NCI-H187 (cell line): ENCODE measurements at places on chromosomes 3 and 15.

DNA sequence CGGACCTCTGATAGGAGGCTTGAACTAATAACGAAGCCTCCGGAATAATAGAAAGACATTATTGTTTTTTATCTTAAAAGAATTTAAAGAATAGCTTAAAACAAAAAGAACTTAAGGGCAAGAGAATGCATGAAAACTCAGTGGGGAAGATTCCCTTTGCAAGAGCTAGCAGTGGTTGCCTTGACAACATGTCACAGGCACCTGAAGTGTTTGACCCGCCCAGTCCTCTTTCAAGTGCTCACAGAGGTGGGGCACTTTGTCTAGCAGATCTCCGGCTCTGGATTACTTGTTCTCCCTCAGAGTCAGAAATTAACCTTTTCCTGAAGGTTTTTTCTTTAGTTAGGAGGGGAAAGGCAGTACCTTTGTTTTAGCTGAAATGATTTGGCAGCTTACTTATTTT, 37.8 kb downstream of the LARS2 start:
- peak; percentile 19 for DNase-seq

GRCh38 chr3:180912304-180913296, at the start of gene FXR1:
FXR1 (plus strand) TSS chr3:180912670; CDS start chr3:180912686, 16 bp downstream.
- DNase-seq, result peak; percentile 73

DNA sequence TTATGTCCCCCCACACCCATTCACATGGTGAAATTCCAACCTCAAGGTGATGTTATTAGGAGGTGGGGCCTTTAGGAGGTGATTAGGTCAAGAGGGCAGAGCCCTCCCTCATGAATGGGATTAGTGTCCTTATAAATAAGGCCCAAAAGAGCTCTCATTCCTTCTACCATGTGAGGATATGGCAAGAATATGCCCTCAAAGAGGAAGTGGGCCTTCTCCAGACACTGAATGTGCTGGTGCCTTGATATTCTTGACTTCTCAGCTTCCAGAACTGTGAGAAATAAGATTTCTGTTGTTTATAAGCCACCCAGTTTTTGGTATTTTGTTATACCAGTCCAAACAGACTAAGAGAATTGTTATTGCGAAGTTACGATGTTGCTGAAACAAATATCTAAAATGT, 94.4 kb downstream of the ANKRD28 start:
- no peak for DNase-seq

- DNase-seq, result no peak
Observed at GRCh38 chr15:74275957-74276356, 39.8 kb downstream of the CCDC33 start.

GRCh38 chr3:44445786-44446185, 31.7 kb downstream of the ZNF445 start:
- no peak for DNase-seq

- no peak for DNase-seq
Observed at GRCh38 chr3:49461443-49462171, 8.5 kb upstream of the DAG1 start.

DNA sequence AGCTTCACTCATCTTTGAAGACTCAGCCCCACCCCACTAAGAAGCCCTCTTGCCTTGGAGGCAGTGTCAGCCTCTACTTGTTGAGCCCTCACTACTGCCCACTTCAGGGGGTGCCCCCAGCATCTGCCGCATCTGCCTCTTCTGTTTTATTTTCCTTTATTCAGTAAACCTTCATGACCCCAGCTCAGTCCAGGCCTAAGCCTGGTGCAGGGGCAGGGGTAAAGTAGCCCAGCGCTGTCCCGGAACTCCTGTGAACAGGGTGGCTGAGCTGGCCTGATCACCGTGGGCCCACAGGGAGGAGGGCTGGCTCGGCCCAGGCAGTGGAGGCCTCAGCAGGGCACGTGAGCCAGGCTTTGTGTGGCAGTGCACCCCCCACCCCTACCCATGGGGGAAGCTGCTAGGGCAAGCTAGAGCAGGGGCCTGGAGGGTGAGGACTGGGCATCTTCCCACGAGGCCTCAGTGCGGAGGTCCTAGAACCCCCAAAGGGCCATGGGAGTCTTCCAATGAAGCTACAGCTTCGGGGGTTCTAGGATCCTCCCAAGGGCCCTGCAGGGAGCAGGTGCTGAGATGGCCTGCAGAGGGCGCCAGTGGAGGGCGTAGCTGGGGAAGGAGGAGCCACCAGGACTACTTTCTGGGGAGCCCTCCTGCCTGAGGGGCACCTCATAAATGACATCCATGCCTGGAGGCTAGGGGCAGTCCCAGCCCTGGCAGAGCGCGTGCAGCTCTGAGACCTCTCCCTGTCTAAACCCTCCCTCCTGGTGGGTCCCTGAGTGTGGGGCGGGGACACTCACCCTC, 36.0 kb downstream of the TSPAN3 start:
- no peak for DNase-seq

- no peak for DNase-seq
Observed at GRCh38 chr15:71124937-71125790, 9.9 kb downstream of the THSD4 start.

GRCh38 chr3:17656264-17656663, 86.2 kb downstream of the TBC1D5 start:
- no peak for DNase-seq

DNA sequence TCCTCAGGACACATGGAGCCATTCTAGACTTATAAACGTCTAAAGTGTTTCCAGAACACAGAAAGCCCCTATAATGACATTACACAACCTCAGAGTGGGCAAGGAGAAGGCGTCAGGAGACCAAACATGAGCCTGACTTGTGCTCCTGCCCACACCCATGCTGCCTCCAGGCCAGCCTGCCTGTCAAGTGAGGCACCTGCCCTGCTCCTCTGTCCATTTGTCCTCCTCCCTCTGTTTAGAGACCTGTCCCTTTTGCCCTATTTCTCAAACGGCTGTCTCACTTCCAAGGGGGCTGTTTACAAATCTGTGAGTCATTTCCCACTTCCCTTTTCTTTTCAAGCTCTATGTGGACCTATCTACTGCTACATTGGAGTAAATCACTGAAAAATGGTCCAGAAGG, 21.0 kb downstream of the ZDHHC3 start:
- DNase-seq, result no peak

DNA sequence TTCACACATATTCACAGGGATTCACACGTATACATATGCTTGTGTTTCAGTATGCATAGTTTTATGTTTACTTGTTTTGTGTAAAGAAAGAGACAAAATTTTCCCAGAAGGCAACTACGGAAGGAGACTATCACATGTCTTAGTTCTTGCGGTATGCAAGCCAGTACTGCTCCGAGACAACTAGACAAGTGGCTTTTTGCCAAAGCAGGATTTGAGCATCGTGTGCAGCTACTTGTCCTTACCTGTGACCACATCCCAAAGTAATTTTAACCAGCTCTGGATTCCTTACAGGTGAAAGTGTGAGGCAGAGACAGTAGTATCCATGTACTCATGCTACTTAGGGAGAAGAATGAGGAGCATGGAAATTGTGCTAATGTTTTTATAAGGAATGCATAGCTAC, 591.4 kb upstream of the NR2F2 start:
- DNase-seq, result no peak

- no peak for DNase-seq
Observed at GRCh38 chr15:40766194-40766815, 2.4 kb downstream of the GCHFR start.

DNA sequence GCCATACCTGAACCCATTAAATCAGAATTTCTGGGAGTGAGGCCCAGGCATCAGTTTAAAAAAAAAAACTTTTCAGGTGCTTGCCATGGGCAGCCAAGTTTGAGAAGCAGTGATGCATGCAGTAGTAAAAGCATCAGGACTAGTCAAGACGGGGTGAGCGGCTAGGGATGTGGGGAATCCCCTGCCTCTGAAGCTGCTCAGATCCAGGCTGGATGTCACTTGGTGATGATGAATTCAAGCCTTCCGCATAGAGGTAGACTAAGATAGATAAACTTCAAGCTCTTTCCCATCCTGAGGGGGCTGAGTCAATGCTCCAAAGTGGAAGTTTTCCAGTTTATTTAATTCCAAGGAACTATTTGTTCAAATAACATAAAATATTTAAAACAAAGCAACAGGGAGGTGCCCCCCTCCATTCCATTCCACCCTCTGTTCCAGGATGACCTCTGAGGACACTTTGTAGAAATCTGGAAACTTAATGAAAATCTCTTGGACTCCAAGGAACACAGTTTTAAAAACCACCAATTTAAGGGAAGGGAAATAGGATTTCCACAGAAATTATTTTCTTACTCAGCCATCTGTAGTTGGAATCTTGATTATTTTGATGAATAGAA, 100.4 kb upstream of the NR2E3 start:
- DNase-seq, result no peak

DNA sequence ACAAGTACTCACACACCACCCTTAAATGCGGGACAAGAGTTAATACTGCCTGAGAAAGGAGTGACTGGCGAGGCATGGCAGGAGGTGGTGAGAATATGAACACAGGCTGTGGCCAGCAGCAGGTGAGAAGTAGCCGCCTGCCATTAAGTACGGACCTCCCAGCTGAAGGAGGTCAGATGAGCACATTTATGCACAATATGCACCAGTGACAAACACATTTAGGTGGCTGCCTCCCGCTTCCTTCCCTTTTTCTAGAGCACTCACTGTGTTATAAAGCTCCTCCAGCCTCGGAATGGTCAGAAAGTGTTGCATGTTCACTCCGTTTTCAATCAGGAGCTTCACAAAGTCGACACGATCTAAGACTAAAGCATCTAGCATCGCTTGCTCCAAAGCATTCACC, 52.4 kb downstream of the TRPM1 start:
- no peak for DNase-seq

GRCh38 chr3:126986001-126986400, 3.1 kb downstream of the PLXNA1 start:
- no peak for DNase-seq

DNA sequence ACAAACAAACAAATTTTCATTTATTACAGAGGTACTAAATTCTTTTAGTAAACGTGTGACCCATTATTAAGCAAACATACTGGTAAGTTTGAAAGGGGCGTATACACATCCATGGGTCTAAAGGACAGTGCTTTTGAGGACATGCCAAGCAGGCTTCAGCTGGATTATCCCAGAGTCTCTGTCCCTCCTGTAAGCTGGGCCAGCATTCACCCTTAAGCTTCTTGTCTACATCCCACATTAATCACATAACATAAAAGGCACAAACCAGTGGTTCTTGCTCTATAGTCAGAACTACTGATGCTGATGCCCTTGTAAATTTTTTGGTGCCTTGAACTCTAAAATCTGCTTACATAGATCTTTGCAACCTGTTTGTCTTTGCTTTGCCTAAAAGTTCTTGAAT, 150.8 kb upstream of the BNIP2 start:
- no peak for DNase-seq

DNA sequence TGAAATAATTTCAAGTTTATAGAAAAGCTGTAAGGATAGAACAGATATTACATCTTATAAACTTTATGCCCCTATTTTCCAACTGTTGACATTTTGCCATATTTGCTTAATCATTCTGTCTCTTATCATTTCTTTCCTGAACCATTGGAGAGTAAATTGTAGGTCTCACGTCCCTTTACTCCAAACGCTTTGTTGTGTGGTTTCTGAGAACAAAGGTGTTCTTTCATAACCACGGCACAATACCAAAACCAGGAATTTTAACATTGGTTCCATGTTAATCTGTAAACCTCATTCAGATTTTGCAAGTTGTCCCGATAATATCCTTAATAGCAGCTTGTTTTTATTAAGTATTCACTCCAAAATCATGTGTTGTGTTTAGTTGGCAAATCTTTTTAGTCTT, 134.8 kb downstream of the AKAP13 start:
- DNase-seq, result no peak

GRCh38 chr15:90716976-90717821, at the start of gene BLM:
BLM (plus strand) TSS chr15:90717346; CDS start chr15:90747393, 30,047 bp downstream.
- DNase-seq, result peak; percentile 74

DNA sequence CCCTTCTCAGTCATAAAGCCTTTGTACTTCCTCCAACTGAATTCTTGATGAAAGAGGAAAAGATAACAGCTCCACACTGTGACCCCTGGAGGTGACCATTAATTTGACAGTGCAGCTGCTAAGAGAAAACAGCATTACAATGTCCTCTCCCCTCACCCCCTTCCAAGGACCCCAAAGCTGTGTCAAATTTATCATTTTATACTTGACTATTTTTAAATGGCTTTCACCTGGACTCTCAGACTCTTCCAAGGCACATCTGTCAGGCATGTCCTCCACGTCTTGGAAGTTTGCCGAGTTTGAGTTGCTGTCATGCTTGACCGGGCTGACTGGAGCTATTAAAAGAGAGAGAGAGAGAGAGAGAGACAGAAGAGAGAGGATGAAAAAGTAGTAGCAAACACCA, 236.5 kb downstream of the WDR72 start:
- DNase-seq, result peak; percentile 8

DNA sequence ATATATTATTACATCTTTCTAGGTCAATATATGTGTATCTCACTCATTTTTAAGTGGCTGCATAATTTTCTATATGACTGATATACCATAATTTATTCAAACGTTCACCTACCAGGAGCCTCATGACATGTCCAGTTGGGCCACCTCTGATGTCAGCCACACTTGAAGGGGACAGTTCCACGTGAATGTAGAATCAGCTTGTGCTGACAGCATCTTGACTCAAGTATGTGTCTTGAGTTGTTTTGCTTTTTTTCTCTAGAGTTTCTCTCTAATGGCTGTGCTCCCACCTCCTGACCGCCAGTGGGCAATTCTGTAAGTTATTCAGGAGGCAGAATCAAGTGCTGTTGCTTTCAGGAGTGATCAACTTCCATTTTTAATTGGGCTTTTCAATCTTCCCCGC, 237.9 kb downstream of the NFKBIZ start:
- no peak for DNase-seq

GRCh38 chr3:100706365-100706764, 2.9 kb upstream of the TFG start:
- DNase-seq, result no peak

DNA sequence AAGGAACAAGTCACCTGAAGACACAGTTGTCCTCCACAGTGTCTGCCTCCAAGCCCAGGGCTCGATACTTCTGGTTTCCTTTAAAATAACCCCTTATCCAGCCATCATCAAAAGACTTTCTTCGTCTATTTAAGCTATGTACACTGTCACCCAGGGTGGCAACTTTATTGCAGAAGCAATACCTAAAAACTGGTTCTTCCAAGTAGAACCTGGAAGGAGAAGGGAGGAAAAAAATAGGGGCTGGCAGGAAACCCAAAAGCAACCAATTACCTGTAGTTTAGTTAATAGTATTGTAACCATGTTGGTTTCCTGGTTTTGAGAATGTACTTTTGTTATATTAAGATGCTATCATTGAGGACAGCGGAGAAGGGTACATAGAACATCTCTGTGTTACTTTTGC, 33.7 kb downstream of the ITGB5 start:
- DNase-seq, result no peak

GRCh38 chr3:185270956-185271332, 17.1 kb upstream of the EHHADH start:
- DNase-seq, result no peak

- DNase-seq, result no peak
Observed at GRCh38 chr3:2001306-2002108, 97.2 kb upstream of the CNTN4 start.

- no peak for DNase-seq
Observed at GRCh38 chr15:38190501-38190900, 62.1 kb upstream of the SPRED1 start.

GRCh38 chr15:45759936-45760335, 125.1 kb downstream of the SQOR start:
- DNase-seq, result no peak

GRCh38 chr15:42577514-42578031, 2.2 kb downstream of the STARD9 start:
- DNase-seq, result no peak
